ENCODE measurements at places on chromosomes 1 and 21.

DNA sequence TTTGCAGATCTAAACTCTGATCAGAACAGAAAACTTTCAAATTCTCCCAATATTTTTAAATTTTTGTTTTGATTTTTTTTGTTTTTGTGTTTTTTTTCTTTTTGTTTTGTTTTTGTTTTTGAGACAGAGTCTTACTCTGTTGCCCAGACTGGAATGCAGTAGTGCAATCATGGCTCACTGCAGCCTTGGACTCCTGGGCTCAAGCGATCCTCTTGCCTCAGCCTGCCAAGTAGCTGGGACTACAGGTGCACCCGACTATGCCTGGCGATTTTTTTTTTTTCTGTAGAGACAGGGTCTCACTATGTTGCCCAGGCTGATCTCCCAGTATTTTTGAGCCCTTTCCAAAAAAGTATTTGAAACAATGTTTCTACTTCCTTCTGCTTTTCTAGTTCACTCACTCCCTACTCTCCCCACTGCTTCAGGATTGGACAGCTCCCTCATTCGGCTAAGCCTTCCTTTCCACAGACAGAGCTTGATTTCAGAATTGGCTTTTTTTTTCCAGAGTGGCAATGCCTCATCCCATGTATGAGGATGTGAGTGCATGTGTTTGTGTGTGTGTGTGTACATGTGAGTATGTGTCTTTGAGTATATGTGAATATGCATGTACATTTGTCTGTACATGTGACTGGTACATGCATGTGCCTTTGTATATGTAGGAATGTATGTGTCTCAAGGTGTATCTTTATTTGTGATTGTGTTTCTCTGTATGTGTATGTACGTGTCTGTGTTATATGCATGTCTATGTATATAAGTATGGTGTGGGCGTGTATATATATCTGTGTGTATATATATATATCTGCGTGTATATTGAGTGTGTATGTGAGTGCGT, 11.9 kb downstream of the LHX4 start:
- DNase-seq: no peak

DNA sequence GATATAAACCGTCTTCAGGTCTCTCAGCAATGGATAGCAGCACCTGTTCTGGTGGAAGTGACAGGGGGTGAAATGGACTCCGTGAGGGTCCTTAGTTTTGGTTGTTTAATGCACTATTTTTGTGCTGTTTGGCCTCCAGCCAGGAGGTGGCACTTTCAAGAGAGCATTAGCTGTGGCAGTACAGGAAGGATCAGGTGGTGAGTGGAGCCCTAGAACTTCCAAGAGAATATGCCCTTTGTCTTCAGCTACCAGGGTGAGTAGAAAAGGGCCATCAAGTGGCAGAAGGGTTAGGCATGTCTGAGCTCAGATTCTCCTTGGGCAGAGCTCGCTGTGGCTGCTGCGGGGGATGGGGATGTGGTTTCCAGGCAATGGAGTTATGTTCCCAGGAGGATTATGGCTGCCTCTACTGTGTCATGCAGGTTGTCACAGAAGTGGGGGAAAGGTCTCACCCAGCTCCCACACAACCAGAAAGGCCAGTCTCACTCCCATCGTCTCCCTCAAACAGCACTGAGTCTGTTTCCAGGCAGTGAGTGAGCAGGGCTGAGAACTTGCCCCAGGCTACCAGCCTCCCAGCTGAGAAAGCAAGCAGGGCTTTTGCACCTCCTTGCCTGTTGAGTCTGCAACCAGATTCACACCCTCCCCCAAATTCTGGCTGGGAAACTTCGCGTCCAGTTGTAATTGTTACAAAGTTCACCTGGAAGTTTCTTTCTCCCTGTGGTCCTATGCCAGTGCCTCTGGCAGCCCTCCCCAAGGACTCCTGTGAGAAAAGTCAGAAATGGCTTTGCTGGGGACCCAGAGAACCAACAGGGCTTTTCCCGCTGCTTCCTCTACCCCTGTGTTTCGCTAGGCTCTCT, 39.1 kb upstream of the TTLL7 start:
- DNase-seq: peak; percentile 6

DNA sequence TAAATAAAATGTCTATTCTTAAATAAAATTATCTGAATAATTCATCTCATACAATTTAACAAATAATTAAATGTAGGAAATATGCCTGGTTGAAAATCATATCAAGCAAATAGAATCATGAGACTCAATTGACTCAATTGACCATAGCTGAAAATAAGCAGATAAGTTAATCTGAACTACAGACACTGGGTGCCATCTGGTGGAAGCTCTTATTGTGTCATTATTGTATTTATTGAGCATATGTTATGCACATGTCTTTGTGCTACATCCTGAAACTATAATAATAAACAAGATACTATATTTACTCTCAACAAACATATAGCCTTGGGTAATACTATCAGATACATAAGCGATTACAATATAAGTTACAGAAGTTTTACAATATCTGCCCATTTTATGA, 41.0 kb downstream of the BRINP3 start:
- DNase-seq: no peak

DNA sequence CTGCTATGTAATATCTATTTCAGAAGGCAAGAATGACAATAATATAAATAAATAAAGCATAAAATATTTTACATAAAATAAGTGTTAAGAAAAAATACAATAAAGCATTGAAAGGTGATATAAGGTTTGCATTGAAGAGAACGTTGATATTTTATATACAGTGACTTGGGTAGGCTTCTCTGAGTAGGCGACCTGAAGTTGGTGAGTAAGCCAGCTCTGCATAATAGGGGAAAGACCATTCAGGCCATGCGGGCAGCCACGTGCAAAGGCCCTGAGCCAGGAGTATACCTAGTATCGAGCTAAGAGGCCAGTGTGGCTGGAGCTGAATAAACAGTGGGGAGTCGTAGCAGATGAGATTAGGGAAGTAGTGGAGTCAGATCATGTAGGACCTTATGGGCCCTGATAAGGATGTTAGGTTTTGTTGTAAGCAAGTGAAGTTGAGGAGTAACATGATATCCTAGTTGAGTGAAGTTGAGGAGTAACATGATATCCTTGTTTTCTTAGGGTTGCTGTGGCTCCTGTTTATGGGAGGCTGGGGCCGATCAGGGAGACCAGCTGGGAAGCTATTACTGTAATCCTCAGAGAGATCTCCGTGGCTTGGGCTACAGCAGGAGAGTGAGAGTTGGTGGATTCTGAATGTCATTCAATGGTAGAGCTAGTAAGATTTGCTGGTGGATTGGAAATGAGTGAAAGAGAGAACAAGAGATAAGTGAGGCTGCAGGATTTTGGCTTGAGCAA, 22.0 kb downstream of the KCNK1 start:
- DNase-seq: peak; percentile 86

GRCh38 chr1:226733304-226733703, 5.8 kb downstream of the ITPKB start:
- DNase-seq: no peak

- no peak for DNase-seq
These were observed 4.9 kb upstream of the SLX9 start for GRCh38 chr21:44934797-44935532.

GRCh38 chr1:41021526-41022308, at the start of gene SLFNL1:
Gene SLFNL1 (minus strand): TSS chr1:41021725. CDS start chr1:41020660, 1,065 bp downstream.
- no peak for DNase-seq

DNA sequence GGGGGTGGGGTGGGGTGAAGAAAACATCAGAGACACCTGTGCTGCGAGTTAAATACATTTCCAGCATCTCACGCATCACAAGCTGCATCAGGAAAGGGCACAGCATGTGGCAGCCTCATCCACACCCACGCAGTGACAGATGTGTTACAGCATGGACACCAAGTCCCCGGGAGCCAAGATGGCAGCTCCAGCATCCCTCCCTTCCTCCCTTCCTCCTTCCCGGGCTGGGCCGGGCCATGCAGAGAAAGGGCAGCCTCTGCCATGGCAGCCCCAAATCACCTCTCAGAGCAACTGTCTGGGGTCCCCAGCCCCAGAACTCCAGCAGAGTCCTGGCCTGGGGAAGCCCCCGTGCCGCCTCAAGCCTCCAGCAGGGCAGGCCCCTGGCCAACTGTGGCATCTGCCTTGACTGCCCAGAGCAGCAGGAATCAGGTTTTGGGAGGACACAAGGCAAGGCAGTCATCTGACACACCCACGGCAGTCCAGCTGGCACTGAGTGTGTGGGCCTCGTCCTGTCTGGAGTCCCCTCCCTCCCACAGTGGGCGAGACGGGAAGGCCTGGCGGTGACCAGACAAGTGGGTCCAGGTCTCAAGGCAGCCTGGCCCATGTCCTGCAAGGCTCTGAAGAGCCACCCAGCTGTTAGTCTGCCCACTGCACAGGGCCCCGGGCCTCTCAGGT, 6.2 kb downstream of the SMIM1 start:
- DNase-seq: no peak

- DNase-seq: no peak
These were observed 4.5 kb downstream of the OVAAL start for GRCh38 chr1:180563026-180563827.

DNA sequence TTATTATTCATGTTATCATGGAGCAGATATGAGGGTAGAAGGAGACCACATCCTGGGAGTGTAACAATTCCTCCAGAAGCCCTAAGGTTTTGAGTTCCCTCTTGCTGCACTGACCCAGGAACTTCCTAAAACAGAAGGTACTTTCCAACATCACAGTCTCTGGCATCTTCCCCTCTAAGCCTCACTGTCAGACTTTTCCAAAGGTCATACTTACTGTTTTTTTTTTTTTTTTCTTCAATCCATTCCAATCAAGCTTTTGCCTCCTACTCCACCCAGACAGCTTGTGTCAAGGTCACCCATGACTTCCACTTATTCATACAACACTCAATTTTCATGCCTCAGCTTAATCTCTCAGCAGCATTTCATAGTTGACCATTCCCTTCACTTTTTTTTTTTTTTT, 18.4 kb upstream of the UQCRHL start:
- DNase-seq: no peak

Measured in DMS79 treated with DMSO at 0.1 percent for 48 hours (cell line).